GM13977 (cell line): ENCODE measurements at places on chromosomes 12 and 14.

GRCh38 chr14:100213956-100214769 lies 24.8 kb upstream of the YY1 start:
- DNase-seq, result peak; percentile 98

- DNase-seq, result no peak
Observed at GRCh38 chr14:93857081-93857480, 68.8 kb upstream of the PRIMA1 start.

GRCh38 chr12:89856431-89856830 lies 147.8 kb upstream of the ATP2B1 start:
- peak; percentile 36 for DNase-seq

- no peak for DNase-seq
Observed at GRCh38 chr12:12481631-12482030, 81.0 kb downstream of the DUSP16 start.

GRCh38 chr14:24335461-24336171 lies 745 bp upstream of the ADCY4 start:
- DNase-seq, result peak; percentile 8

- peak; percentile 38 for DNase-seq
Observed at GRCh38 chr12:11765817-11766794, 116.6 kb downstream of the ETV6 start.

DNA sequence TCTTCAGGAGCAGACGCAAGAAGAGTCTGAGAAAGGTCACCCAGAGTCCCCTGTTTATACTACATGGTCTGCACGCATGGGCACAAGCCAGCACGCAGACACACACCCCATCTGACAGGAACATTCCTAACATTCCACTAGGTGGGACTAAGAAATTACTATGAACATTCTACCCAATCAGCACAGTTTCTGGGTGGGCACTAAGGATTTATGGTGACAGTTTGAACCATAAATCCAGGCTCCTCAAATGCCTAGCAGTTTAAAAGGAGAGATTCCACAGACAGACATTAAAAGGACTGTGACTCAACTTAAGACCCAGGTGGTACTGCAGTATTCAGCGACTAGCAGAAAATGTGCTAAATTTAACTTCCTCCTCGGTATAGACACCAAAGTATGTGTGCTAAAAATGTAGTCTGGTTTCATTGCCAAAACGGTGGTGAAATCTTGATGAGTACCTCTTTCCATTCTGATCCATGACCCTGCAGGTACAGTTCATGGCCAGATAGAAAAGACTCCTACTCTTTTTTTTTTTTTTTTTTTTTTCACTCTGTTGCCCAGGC lies 16.2 kb downstream of the ABHD4 start:
- DNase-seq, result no peak
